ENCODE measurements at places on chromosomes 1 and 21.

DNA sequence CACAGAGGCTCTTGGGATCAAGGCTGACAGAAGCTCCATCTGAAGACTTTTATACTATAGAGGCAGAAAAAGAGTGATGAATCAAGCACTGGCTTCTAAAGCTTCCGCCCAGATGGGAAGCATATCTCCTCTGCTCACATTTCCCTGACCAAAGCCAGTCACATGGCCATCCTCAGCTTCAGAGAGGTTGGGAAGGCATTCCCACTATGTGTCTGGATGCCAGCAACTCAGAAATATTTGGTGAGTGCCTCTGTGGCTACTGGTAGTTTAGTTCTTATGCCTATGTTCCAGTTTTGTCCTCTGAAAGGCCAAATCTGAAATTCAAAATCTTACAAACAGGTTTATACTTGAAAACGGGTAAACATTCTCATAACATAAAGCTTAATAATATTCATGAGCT lies 9.9 kb upstream of the DISC1 start:
- DNase-seq, result no peak

DNA sequence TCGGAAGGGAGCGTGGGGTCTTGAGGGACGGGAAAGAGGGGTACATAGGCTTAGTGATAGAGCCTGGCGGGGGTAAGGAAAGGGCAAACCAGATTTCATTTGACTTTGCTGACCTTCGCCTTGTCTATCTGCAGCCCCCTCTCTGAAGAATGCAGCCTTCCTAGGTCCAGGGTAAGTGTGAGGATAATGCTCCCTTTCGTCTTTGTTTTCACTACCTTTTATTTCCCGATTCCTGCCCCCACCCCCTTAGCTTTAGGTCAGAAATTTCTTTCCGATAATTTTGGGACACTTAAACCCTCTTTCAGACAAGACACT lies 396 bp downstream of the ATP5PB start:
- DNase-seq, result no peak

DNA sequence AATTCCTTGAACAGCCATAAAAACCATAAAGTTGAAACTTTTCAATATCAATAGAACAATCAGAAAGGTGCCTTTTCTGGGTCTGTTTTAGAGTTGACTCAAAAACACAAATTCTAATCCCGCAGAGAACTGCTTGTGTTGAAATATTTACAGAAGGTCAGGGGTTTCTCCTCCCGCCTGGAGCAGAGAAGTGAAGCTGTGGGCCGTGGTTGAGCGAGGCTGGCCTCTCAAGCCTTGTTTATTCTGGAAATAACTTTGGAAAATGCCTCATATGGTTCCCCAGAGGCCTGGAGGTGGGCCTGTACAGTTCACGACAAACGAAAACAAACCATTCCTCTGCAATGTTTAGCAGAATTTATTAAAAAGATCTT lies 90.8 kb upstream of the ERRFI1 start:
- DNase-seq, result no peak

- DNase-seq, result no peak
Measured at GRCh38 chr1:92094090-92094489, 13.9 kb downstream of the BTBD8 start.

GRCh38 chr21:27359141-27359540 lies 392.3 kb upstream of the ADAMTS5 start:
- DNase-seq, result no peak

DNA sequence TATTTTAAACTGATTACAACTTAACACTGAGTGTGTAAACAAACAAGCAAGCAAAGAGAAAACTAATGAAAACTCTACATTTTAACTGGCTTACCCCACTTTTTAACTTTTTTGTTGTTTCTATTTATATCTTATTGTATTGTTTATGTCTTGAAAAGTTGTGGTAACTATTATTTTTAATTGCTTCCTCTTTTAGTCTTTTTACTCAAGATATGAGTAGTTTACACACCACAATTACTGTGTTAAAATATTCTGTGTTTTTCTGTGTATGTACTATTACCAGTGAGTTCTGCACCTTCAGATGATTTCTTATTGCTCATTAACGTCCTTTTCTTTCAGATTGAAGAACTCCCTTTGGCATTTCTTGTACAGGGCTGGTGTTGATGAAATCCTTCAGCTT lies 4.7 kb upstream of the HHAT start:
- no peak for DNase-seq

GRCh38 chr1:170640581-170640980 lies 23.4 kb upstream of the PRRX1 start:
- no peak for DNase-seq

- DNase-seq, result no peak
Measured at GRCh38 chr1:207444514-207445217, 9.5 kb upstream of the CR2 start.

- DNase-seq, result no peak
Measured at GRCh38 chr1:21251773-21252471, 38.3 kb downstream of the ECE1 start.

- no peak for DNase-seq
Measured at GRCh38 chr1:46772571-46772970, 26.3 kb upstream of the CYP4B1 start.

DNA sequence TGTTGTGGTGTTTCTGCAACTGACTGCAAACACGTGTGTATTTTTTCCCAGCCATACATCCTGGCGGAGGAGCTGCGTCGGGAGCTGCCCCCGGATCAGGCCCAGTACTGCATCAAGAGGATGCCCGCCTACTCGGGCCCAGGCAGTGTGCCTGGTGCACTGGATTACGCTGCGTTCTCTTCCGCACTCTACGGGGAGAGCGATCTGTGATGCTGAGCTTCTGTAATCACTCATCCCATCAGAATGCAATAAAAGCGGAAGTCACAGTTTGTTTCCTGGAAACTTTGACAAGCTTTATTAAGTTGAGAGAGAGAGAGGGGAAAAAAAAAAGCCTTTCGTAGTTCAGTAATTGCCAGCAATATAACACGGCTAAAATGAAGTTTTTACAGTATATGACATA lies 32.7 kb upstream of the MTR start:
- DNase-seq, result no peak

GRCh38 chr1:53077599-53077965 lies 15.6 kb downstream of the PODN start:
- DNase-seq, result no peak

DNA sequence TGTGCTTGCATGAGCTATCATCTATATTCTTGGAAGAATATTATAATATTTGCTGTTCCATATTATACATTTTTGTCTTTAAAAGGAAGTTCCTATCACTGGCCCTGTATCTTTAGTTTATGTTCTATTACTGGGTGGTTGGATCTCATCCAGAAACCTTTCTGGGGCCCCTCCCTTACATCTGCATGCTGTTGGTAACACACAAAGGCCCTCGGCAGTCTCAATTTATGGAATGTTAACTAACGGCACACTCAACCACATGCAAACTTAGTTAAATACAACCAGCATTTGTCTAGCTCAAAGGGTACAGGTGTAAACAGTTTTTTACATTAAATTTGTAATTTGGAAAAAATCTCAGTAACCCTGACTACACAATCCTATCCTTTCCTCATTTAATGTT lies 9.7 kb upstream of the HYI start:
- DNase-seq, result no peak

GRCh38 chr1:36657826-36658225 lies 175.1 kb upstream of the CSF3R start:
- no peak for DNase-seq

DNA sequence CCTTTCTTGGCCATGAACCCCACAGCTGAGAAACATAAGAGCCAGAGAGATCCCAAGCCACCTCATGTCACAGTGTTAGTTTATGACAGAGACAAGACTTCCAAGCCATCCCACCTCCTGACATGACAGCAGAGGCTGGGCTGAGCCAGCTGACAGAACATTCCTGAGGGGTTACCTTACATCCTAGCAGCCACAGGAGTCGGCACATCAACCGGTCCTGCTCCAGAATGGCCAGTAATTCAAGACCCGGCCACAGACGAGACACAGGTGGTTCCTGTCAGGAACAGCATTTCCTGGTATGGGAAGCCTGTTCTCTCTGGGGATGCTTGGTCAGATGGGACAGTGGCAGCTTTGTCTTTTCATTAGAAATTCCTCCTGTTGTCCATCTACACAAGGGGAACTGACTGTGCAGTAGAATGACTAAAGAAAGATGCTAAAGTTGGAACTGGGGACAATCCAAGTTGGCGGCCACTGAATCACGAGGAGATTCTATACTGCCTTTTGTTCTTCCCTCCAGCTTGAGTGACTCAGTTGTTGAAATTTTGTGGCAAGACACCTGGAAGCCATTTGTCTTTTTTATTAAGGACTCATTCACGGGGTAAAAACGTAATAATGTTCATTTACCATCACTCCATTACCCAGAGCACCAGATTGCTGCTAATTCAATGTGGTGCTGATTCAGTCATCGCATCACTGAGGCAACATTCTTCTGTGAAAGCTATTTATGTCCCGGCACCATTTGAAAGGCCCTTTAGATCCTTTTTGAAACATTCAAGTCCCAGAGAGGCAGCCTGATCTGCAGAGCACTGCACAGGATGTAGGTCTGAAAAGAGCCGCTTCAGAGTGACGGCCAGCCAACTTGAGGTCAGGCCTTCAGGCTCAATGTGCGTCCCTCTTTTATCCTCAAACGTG lies 37.2 kb upstream of the NPL start:
- no peak for DNase-seq

- DNase-seq, result no peak
Measured at GRCh38 chr1:200694738-200695137, 25.0 kb upstream of the DDX59 start.
